Heart right ventricle (tissue), 16 donors: ENCODE measurements at places on chromosomes 12 and 14. TPM values are rescaled to one million over a fixed set of nuclear protein-coding genes. Genes with fewer than 3 reads are reported as not detected.
A peak's percentile ranks its signal among the peaks of the same experiment; 100 is the strongest.

- peaks cover 96% of the 10 kb centered on the region for H3K4me1 ChIP-seq
- DNase-seq: no peak
- peak overlapping the region; percentile 70 for H3K27ac ChIP-seq
- H3K4me3 ChIP-seq: no peak overlapping the region
Observed at GRCh38 chr14:69685218-69685616, 73.8 kb downstream of the SUSD6 start.

- no peaks in the 10 kb centered on the region for H3K4me1 ChIP-seq
- H3K27ac ChIP-seq: no peak overlapping the region
- H3K4me3 ChIP-seq: no peak overlapping the region
- no peaks in the 10 kb centered on the region for H3K36me3 ChIP-seq
- DNase-seq: no peak
Observed at GRCh38 chr12:49881415-49882247, 22.1 kb downstream of the FAIM2 start.

GRCh38 chr12:101642115-101643067 lies 47.6 kb downstream of the MYBPC1 start:
- DNase-seq: no peak
- peaks cover 21% of the 10 kb centered on the region for H3K27me3 ChIP-seq
- H3K36me3 ChIP-seq: no peaks in the 10 kb centered on the region
- no peak overlapping the region for H3K4me3 ChIP-seq
- no peaks in the 10 kb centered on the region for H3K4me1 ChIP-seq
- no peak overlapping the region for H3K27ac ChIP-seq

- no peak within 1 kb of the TSS for H3K4me3 ChIP-seq
- no peaks in the 10 kb centered on the region for H3K4me1 ChIP-seq
- DNase-seq: peak; percentile 66
- H3K36me3 ChIP-seq: no peaks in the 10 kb centered on the region
- no peaks in the 10 kb centered on the region for H3K27me3 ChIP-seq
- H3K27ac ChIP-seq: peak within 1 kb of the TSS; percentile 77
Observed at GRCh38 chr12:69610729-69611128, at the start of gene LRRC10. LRRC10 (minus strand) TSS chr12:69610907; CDS start chr12:69610838, 69 bp downstream.

GRCh38 chr14:60632257-60632656 lies 17.0 kb downstream of the SIX1 start:
- H3K4me3 ChIP-seq: no peak overlapping the region
- no peaks in the 10 kb centered on the region for H3K36me3 ChIP-seq
- peaks cover under 1% of the 10 kb centered on the region for H3K4me1 ChIP-seq
- DNase-seq: no peak

GRCh38 chr12:54558311-54558710 lies 8.9 kb downstream of the PDE1B start:
- DNase-seq: no peak
- H3K36me3 ChIP-seq: no peaks in the 10 kb centered on the region
- H3K4me1 ChIP-seq: no peaks in the 10 kb centered on the region
- peaks cover 34% of the 10 kb centered on the region for H3K27me3 ChIP-seq
- H3K27ac ChIP-seq: no peak overlapping the region

GRCh38 chr12:45122768-45123380 lies 72.0 kb upstream of the DBX2 start:
- H3K27ac ChIP-seq: no peak overlapping the region
- H3K27me3 ChIP-seq: no peaks in the 10 kb centered on the region
- H3K4me3 ChIP-seq: no peak overlapping the region
- no peaks in the 10 kb centered on the region for H3K4me1 ChIP-seq
- DNase-seq: no peak
- no peaks in the 10 kb centered on the region for H3K36me3 ChIP-seq

- no peaks in the 10 kb centered on the region for H3K27me3 ChIP-seq
- no peaks in the 10 kb centered on the region for H3K4me1 ChIP-seq
- H3K4me3 ChIP-seq: no peak overlapping the region
- H3K27ac ChIP-seq: no peak overlapping the region
- DNase-seq: no peak
Observed at GRCh38 chr12:33012226-33012625, 115.6 kb upstream of the PKP2 start.

GRCh38 chr14:75107186-75107585 lies 19.7 kb downstream of the NEK9 start:
- H3K27me3 ChIP-seq: no peaks in the 10 kb centered on the region
- no peaks in the 10 kb centered on the region for H3K36me3 ChIP-seq
- no peaks in the 10 kb centered on the region for H3K4me1 ChIP-seq

DNA sequence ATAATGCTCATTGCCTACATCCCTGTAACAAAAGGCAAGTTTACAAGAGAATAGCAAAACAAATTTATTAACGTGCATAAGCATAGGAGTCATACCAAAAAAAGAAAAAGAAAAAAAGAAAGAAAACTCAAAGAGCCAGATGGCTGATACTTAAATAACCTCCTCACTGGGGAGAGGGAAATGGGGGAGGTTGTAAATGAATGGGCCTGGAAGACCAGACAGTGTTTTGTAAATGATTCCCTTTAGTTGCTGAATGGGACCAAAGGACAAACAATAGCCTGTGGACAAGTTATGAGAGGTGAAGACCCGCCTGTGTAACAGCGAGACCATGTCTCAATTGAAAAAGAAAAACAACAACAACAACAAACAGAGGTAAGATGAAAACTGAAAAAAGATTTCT lies 35.3 kb downstream of the CAPS2 start:
- H3K27me3 ChIP-seq: no peaks in the 10 kb centered on the region
- no peaks in the 10 kb centered on the region for H3K36me3 ChIP-seq
- DNase-seq: no peak
- H3K4me3 ChIP-seq: no peak overlapping the region
- no peaks in the 10 kb centered on the region for H3K4me1 ChIP-seq

- DNase-seq: no peak
- H3K27ac ChIP-seq: no peak overlapping the region
- peaks cover 6% of the 10 kb centered on the region for H3K4me1 ChIP-seq
- H3K27me3 ChIP-seq: no peaks in the 10 kb centered on the region
- no peaks in the 10 kb centered on the region for H3K36me3 ChIP-seq
- H3K4me3 ChIP-seq: no peak overlapping the region
Observed at GRCh38 chr14:68824207-68824516, 31.3 kb upstream of the ZFP36L1 start.

DNA sequence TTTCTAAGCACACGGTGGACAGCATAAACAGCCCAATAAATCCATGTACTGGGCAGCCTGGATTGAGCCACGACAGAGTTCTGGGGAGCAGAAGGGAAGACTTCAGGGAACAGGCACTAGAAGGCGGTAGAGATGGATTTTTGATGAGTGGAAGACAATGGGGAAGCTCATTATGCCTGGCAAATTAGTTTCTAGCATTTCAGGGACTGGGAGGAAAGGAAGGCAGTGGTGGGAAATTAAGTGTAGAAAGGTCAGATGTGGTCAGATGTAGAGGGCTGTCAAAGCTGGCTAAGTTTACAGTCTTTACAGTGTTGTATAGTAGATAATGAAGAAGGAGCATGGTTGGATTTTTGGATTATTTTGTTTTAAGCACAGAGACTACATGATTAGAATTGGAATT lies 9.2 kb downstream of the EGLN3 start:
- H3K27me3 ChIP-seq: no peaks in the 10 kb centered on the region
- H3K27ac ChIP-seq: peak overlapping the region; percentile 4
- peaks cover 89% of the 10 kb centered on the region for H3K4me1 ChIP-seq

GRCh38 chr12:116420227-116420880 lies 138.8 kb upstream of the MAP1LC3B2 start:
- H3K36me3 ChIP-seq: no peaks in the 10 kb centered on the region
- no peaks in the 10 kb centered on the region for H3K4me1 ChIP-seq
- DNase-seq: no peak
- H3K4me3 ChIP-seq: no peak overlapping the region
- H3K27me3 ChIP-seq: peaks cover 4% of the 10 kb centered on the region

DNA sequence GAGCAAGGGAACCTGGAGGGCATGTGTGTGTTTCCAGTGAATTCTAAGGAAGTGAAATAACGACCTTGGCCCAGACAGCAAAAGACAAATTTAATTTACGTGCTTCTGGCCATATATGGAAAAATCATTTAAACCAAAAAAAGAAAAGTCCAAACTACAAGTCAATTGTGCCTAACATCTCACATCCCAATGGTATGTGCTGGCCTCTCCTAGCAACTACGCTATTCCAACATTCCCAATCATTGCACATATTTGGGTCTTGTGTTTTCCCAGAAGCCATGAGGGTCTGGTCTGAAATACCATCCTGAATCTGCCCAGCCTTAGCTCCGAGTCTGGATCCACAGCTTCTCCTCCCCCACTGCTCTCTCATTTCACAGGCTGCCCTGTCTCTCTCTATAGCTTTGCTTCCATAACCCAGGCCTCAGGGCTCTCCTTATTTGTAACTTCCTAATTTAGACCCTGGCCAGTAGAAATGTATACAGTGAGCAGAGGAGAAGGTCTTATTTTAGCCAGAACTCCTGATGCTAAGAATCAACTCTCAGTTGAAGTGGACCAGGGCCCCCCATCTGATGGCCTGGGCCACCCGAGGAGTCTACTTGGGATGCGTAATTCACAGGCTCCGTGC lies 224.6 kb downstream of the ANO2 start:
- H3K4me1 ChIP-seq: peaks cover 6% of the 10 kb centered on the region
- no peak overlapping the region for H3K4me3 ChIP-seq
- no peak overlapping the region for H3K27ac ChIP-seq

GRCh38 chr14:69712599-69713088 lies 54.3 kb upstream of the SRSF5 start:
- H3K27me3 ChIP-seq: no peaks in the 10 kb centered on the region
- peaks cover 75% of the 10 kb centered on the region for H3K4me1 ChIP-seq
- H3K36me3 ChIP-seq: no peaks in the 10 kb centered on the region
- H3K4me3 ChIP-seq: no peak overlapping the region
- DNase-seq: peak; percentile 62

DNA sequence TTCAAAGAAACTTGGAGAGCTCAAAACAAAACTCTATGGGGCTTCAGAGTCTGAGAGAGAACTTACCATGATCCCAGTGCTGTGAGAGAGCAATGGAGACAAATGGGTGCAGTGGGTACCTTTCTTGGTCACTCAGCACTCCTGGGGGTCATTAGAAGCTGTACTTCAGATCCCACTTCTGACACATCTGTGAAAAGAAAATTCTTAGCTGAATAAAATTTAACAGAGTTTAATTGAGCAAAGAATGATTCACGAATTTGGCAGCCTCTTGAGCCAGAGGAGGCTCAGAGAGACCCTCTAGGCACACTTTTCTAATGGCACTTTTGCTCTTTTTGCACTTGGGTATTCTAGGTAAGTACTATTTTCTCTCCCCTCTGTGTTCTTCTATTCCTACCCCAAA lies 96.8 kb upstream of the SYT10 start:
- no peak overlapping the region for H3K4me3 ChIP-seq
- no peaks in the 10 kb centered on the region for H3K4me1 ChIP-seq
- no peaks in the 10 kb centered on the region for H3K27me3 ChIP-seq
- no peak for DNase-seq

DNA sequence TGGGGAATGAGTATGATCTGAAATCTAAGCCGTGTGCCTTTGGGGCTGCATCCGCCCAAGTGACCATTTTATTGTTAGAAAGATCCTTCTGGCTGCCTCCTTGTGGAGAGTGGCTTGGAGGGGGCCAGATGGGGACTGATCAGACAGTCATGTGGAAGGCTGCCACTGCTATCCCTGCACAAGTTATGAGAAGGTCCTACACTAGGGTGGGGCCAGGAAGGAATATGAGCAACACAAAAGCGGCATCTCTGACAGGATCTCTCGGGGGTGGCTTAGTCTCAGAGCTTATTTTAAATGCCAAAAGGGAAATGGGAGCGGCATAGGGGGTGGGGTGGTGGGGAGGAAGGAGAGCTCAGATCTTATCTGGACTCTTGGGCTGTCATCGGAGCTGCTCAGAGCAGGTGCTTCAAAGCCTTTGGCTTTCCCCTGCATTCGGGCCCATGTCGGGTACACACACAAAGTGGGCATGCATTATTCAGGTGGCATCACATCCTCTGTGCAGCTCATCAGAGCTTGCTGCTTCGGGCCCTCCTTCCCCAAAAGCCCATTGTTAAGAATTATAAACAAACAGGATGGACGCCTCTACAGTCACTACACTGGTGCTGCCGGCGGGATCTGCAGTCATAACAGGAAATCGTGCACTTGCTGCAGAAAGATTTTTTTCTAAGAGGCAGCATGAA lies 805.4 kb downstream of the VRK1 start:
- H3K4me1 ChIP-seq: no peaks in the 10 kb centered on the region
- H3K27ac ChIP-seq: no peak overlapping the region
- DNase-seq: no peak
- no peaks in the 10 kb centered on the region for H3K27me3 ChIP-seq

DNA sequence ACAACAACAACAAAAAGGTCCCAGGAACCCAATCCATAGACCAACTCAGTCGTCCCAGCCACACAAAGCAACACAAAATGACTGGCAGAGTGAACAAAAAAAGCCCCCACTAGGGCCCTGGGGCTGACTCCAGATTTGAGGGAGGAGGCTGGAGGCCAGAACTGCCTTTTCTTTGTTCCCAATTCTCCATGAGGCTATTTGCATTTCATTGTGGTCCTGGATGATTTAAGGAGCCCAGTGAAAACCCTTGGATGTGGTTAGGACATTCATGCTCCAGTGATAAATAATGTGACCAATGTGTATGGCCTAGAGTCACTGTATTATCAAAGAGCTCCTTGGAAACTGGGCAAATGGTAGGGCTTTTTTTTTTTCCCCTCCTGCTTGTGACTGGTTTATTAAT lies 192.9 kb downstream of the NUAK1 start:
- H3K27me3 ChIP-seq: no peaks in the 10 kb centered on the region
- H3K36me3 ChIP-seq: no peaks in the 10 kb centered on the region
- H3K27ac ChIP-seq: peak overlapping the region; percentile 66
- H3K4me3 ChIP-seq: no peak overlapping the region

GRCh38 chr12:108120863-108121165 lies 8.3 kb upstream of the WSCD2 start:
- no peaks in the 10 kb centered on the region for H3K4me1 ChIP-seq
- no peak overlapping the region for H3K4me3 ChIP-seq
- DNase-seq: no peak
- peaks cover 28% of the 10 kb centered on the region for H3K27me3 ChIP-seq
- H3K27ac ChIP-seq: no peak overlapping the region
- H3K36me3 ChIP-seq: no peaks in the 10 kb centered on the region

DNA sequence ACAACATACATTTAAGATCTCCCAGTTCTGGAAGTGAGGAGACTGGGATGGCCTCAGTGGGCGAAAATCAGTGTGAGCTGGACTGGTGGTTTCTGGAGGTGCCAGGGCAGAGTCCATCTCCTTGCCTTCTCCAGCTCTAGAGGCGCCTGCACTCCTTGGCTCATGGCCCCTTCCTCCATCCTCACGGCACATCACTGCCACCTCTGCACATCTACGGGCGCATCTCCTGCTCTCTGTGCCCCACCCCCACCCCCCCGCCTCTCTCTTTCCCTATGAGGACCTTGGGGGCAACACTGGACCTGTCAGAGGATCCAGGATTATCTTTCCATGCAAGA lies 62.8 kb upstream of the DIO3 start:
- no peaks in the 10 kb centered on the region for H3K36me3 ChIP-seq
- H3K27ac ChIP-seq: no peak overlapping the region
- H3K4me3 ChIP-seq: no peak overlapping the region

GRCh38 chr14:70921669-70922068 lies 14.4 kb downstream of the PCNX1 start:
- H3K4me3 ChIP-seq: no peak overlapping the region
- H3K27me3 ChIP-seq: no peaks in the 10 kb centered on the region
- DNase-seq: no peak

The TAC3 gene
- total RNA-seq: not detected

The CCDC59 gene
- 33.2 TPM for total RNA-seq

The TPH2 gene
- not detected for total RNA-seq

The FOXG1 gene
- not detected for total RNA-seq

The UNG gene
- total RNA-seq: 37.3 TPM

The IL26 gene
- not detected for total RNA-seq

The HCFC2 gene
- total RNA-seq: 11.3 TPM

The KRT3 gene
- total RNA-seq: not detected

The DNAJC22 gene
- 0.30 TPM for total RNA-seq

The C12orf54 gene
- total RNA-seq: not detected

The KRT71 gene
- total RNA-seq: not detected

The TAS2R43 gene
- 0.32 TPM for total RNA-seq

The IGFBP6 gene
- 28.6 TPM for total RNA-seq
